ENCODE measurements at places on chromosomes 7 and 10.

DNA sequence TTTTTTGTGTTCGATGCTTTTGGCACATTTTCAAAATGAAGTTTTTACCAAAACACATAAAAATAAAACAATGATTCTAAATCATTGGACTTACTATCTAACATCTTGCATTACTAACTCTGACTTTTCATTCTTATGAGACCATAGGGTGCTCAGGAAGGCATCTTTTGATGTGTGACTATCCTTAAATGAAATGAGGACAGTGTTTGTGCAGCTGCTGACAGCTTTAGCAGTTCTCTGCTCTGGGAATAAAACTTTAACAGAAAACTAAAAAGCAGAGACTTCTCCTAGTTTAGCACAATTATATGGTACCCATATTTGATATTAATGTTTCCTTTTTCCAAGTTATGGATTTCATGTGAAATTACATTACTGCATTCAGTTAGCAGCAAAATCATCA is 471.6 kb downstream of the ARL4A start:
- DNase-seq, result no peak

- DNase-seq, result no peak
Observed at GRCh38 chr10:78543749-78544362, 510.2 kb downstream of the RPS24 start.

DNA sequence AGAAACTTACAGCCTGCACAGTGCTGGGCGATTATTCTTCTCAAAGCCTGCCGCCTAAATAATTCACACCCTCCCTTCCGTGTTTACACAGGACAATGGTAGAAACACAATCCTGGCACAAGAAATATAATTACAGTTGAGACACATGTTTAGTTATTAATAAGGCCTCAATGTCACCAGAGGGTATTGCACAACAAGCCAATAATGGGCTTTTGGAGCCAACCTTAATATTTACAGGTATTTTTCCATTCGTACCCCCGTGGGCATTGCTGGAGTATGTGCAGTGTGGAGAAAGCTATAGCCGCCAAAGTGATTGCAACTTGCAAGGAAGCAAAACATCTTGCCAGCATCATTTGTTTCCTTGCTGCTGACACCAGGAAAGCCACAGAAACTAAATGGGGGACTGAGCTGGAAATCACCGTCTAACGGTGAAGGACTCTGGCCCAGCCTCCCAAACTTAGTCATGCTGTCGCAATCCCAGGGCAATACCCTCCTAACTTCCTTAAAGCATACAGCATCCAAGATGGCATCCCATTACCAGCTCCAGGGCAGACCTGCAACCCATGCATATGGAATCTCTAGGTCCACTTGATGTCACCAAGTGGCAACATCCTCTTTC is 8.6 kb downstream of the CALN1 start:
- no peak for DNase-seq

DNA sequence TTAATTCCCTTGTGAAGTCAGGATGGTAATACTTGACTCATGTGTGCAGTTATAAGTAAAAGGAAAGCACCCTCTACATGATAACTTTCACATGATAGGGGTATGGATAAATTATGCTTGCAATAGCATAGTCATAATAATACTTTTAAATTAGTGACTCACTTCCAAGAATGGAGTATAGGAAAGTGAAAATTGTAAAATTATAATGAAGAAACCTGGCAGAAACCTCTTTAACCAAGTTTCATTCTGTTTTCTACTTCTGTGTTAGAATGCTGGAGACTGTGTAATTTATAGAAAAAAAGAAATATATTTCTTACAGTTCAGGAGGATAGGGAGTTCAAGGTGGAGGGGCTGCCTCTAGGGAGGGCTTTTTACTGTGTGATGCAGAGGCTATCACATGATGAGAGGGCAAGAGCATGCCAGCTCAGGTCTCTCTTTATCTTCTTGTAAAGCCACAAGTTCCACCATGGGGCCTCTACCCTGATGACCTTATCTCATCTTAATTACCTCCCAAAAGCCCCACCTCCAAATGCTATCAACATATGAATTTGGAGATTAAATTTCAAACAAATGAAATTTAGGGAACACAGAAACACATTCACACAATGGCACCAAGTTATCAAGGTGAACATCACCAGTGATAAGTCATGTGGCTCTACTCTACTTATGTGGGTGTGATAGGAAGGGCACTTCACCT is 43.2 kb downstream of the HDAC9 start:
- no peak for DNase-seq

- DNase-seq, result no peak
Observed at GRCh38 chr10:28177944-28178637, 124.8 kb downstream of the MPP7 start.

- DNase-seq, result no peak
Observed at GRCh38 chr10:58725901-58726300, 213.2 kb downstream of the BICC1 start.

DNA sequence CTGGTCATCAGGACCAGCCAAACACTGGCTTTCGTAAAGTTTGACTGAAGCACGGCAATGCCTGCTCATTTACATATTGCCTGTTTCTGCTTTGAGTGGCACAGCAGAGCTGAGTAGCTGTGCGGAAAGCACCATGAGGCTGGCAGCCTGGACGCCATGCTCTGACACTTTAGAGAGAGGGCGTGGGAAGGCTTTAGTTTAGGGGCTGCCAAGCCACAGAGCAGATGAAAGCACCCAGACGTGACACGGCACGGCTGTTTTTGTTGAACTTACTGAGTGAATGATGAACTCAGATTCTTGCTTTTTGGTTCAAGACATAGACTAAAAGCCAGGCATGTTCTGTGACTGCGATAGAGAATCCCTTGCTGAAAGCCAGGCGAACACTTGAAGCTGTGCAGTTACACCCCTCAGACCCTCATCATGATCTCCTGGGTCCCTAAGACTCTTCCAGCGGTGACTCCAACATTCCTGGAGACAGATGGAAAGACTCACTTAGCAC is 182.1 kb downstream of the ZMYND11 start:
- DNase-seq, result no peak

DNA sequence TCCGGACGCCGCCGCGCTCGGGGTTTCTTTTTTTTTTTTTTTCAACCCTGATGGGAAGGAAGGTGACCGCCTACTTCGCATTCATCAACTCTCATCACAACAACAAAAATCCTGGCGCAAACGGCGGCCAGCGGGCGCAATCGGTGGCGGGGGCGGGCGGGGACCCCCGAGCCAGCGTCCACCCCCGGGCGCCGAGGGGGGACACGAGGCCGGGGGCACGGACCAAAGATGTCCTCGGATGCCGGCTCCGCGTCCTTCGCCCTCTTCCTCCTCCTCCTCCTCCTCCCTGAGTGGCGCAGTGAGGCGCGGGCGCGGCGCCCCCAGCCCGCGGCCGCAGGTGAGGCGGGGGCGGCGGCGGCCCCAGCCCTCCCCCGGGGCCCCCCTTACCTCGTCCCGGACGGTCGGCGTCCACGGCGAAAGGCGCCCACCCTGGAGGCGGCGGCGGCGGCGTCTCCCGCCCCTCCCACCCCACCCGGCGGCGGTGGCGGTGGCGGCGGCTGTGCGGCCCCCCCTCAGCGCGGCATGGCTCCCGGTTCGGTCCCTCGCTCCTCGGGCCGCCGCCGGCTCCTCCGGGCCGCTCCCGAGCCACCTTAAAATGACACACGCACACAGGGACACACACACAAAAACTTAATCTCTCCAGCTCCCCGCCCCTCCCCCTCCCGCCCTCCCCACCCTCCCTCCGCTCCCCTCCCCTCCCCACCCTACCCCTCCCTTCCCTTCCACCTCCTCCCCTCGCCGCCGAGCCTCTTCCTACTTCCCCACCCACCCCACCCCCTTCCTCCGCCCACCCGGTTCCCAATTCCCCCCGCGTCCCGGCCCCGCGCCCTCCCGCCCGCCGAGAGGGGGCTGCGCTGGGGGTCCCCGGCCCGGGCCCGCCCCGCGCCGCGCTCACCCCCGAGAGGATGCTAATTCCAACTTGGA is at the start of gene CTBP2:
Gene CTBP2, minus strand, starts transcription at position 632 of the 924 bp plus-strand sequence.
- no peak for DNase-seq

DNA sequence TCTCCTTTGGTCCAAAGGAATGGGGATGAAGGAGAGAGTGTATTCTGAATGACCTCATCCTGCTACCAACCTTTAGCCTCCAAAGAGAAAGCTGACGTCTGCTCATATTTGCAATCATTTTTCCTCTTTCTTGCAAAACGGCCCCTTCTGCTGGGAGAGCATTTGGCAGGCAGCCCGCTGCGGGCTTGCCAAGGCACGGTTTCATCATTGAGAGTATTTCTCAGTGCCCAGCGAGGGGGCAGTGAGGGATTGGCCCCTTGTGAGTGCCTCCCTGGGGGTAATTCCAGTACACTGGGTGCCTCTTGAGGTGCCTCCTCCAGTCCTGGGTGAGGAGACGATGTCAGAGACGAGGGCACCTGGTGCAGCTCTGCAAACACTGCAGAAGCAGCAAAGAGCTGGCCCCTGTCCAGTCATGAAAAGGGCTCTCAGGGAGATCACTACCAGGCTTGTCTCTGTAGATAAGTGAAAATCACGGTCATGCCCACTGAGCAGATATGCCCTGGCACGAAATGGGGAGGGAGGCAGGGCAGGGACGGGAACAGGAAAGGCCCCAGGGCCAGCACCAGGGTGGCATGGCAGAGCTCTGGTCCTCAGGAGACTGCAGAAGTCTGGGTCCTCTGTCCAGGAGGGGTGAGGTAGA is 48.7 kb upstream of the SHH start:
- no peak for DNase-seq

- no peak for DNase-seq
Observed at GRCh38 chr10:93495654-93496321, 624 bp upstream of the CEP55 start.

DNA sequence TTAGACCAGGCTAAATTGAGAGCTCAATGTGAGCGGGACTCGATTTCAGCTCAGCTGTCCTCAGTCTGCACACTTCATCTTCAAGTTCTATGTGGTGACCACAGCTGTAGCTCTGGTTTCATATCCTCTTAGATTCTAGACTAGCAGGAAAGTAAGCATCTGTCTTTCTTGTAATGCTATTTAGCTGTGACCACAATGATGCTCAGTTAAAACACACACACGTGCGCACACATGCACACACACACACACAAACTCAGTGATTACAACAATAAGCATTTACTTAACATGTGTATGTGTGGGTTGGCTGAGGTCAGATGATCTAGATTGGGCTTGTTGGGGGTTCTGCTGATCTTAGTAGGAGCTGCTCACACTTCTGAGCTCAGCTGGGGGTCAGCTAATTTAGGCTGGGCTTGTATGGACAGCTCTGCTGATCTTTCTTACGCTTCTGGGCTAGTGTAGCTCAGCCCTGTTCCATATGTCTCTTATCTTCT is 82.5 kb downstream of the ZNF365 start:
- no peak for DNase-seq

- peak; percentile 89 for DNase-seq
Observed at GRCh38 chr7:46432708-46433107, 511.6 kb upstream of the IGFBP3 start.

- DNase-seq, result peak; percentile 60
Observed at GRCh38 chr7:44486693-44487092, 3.8 kb downstream of the NUDCD3 start.

- DNase-seq, result no peak
Observed at GRCh38 chr7:20651960-20652544, 36.6 kb downstream of the ABCB5 start.

- no peak for DNase-seq
Observed at GRCh38 chr7:45000093-45001032, at the start of gene CCM2. Gene CCM2 (plus strand): TSS chr7:45000201. CDS start chr7:45000334, 133 bp downstream.

DNA sequence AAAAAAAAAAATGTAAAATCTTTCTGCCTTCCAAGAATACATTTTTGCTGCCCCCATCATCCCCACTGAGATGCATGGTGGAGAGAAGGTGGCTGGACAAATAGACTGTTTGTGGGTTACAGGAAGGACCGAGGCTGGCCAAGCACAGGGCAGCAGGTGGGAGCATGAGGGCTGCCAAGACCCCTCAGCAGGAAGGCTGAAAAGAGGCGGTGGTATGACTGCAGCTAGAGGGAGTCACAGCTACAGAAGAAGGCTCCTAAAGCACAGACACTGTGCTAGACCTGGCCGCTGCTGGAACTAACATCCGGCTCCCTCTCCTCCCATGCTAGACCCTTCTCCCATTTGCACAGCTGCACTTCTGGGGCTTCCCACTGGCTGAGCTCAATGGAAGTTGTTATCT is 289.6 kb downstream of the TCERG1L start:
- DNase-seq, result no peak

DNA sequence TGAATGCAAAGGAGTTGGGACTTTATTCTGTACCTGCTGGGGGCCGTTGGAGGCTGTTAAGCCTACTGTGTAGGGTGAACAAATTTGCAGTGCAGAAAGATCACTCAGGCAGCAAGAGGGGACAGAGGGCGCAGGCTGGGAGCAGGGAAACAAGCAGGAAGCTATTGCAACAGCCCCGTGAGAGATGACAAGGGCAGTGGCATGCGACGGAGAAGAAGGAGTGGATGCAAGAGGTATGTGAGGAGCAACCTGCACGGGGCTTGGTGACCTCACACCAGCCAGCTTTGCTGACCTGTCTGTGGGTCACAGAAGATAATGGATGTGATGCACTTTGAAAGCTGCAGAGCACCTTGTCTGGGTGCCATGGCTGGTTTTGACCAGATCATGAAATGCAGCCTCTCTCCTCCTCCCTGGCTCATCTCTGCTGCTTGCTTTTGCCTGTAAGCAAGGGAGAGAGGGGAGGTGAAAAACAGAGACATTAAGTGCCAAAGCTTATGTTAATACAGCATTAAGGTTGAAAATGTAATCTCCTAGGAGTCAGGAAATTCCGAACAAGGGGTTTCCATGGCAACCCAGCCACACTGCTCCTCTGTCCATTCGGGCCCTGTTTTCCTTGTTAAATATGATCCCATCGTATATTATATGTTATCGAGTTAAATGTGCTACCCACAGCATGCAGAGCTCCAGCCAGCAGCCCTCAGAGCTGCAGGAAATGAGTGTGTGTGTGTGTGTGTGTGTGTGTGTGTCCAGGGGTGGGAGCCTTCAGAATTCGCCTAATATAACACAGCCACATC is 314.3 kb upstream of the ZMIZ1 start:
- DNase-seq, result no peak

- no peak for DNase-seq
Observed at GRCh38 chr7:151410405-151411390, 860 bp upstream of the WDR86 start.

DNA sequence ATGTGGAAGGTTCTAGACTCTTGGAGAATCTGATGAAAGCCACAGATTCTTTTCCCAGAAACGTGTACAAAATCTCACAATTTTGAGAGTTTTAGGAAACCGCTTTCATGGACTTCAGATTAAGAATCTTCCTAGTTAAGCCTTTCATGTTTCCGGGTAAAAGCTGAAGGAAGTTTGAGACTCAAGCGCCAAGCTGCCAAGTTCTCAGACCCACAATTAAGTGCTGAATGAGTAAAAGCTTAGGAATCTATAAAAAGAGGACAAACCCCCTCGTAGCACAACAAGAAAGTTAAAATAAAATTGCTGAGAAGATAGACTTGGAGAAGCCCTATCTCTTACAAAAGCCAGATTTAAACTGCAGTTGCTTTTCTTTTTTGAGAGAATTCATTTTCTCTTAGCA is 99.6 kb downstream of the ST8SIA6 start:
- no peak for DNase-seq

DNA sequence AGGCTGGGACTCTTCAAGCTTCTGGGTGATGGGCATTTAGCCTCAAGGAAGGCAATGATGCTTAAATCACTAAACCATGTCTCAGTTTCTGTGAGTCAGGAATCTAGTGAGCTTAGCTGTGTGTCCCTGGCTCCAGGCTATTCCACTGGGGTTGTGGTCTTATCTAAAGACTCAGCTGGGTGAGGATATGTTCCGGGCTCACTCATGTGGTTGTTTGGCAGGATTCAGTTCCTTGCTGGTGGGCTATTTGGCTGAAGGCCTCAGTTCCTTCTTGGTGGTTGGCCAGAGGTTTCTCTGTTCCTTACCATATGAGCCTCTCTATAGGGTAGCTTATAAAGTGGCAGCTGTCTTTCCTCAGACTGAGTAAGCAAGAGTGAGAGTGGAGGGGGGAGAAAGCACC is 12.0 kb downstream of the EVX1 start:
- no peak for DNase-seq

Data from epithelial cell of prostate (primary cell).